ENCODE measurements at places on chromosomes 4 and X.

GRCh38 chr4:115374621-115375020, 261.2 kb upstream of the NDST4 start:
- no peak for DNase-seq

DNA sequence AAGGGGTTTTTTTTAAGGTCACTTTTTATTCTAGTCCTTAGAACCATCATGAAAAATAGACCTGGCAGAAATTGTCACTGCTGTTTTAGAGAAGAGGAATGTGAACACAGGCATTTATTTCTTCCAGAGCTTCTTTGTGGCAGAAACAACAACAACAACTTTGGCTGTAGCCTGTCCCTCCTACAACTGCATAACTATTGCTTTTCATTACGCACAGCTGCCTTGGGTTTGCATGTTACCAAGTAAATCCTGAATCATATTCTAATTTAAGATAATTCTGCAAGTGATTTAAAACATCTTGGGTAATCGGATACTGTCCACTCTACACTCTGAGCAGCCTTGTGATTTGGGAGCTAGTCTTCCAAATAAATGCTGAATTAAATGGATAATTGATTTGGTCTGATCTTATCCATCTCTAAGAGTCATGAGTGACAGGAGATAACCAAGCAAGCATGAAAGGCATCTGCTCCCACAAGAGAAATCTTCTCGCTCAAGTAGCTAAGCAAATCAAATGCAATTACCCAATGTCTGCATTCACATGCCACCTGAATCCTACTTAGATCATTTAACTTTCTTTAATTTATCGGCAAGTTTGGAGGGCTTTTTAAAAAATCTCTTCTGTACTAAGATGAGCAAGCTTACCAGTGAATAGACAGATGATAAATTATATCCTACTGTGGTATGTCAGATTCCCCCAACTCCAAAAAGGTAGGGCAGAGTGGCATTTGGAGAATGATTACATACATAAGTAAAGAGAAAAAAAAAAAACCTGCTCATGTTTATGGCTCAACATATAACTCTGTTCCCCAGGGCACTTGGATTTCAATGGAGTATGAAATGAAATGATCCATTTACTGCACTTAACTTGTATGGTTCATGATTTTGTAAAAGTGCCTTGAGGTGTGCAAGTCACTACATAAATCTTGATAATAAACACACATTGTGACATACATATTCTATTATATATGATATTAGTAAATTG, 73.6 kb downstream of the EGF start:
- DNase-seq: no peak

- peak; percentile 47 for DNase-seq
Measured at GRCh38 chr4:73308286-73308685, 49.7 kb upstream of the ANKRD17 start.

GRCh38 chrX:74492720-74493201, 71.5 kb downstream of the SLC16A2 start:
- no peak for DNase-seq

DNA sequence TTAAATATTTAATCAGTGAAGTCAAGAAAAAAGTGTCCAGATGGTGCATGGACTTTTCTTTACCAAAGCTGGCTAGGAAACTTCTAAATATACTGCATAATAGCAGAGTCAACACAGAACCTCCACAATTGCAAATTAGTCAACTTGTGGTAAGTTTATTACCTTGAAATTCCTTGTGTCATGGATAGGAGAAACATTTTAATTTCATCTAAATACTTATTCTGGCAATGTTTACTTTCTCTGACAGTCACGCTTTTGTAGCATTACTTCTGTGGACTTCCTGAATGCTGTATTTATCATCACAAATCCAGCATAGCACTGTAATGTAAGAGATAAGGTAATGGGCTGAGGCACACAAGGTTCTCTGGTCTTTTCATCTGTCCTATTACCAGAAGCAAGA, 2266.1 kb downstream of the PCDH7 start:
- DNase-seq: no peak

DNA sequence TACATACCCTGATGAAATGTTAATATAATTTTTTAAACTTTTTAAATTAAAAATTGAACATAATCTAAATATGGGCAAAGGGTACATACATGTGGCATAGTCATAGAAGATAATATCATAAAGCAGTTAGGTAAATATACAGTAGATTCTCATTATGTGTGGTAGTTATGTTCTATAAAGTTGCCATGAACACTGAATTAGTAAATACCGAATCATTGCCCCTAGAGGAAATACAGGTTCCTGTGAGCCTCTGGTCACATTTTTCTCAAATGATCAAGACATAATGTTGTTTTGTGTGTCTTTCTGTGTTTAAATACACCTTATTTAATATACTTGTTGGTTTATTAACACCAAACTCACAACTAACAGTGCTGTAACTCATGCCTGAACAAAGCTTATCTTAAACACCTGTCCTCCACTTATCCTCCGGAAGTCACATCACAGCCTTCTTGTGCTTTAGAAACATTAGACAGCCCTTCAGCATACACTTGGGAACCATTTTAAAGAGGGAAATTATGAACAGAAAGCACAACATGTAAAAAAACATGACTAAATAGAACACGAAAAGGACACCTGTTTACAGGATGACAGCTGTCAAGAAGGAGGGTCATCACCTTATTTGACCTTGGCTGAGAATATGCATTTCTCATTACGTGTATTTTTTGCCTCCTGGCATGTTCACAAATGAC, 169.4 kb upstream of the NAP1L5 start:
- peak; percentile 57 for DNase-seq

GRCh38 chr4:121176082-121176934, 12.2 kb upstream of the TNIP3 start:
- DNase-seq: no peak

All from EL (cell line).